ENCODE measurements at places on chromosomes 6 and 20.

- no peak for DNase-seq
Measured at GRCh38 chr6:137883400-137884148, 16.5 kb downstream of the TNFAIP3 start.

GRCh38 chr20:41406353-41406752 lies 39.7 kb upstream of the EMILIN3 start:
- no peak for DNase-seq

GRCh38 chr6:37007340-37008043 lies 2.0 kb downstream of the FGD2 start:
- no peak for DNase-seq

- DNase-seq: no peak
Measured at GRCh38 chr6:7000825-7001777, 106.7 kb upstream of the RREB1 start.

DNA sequence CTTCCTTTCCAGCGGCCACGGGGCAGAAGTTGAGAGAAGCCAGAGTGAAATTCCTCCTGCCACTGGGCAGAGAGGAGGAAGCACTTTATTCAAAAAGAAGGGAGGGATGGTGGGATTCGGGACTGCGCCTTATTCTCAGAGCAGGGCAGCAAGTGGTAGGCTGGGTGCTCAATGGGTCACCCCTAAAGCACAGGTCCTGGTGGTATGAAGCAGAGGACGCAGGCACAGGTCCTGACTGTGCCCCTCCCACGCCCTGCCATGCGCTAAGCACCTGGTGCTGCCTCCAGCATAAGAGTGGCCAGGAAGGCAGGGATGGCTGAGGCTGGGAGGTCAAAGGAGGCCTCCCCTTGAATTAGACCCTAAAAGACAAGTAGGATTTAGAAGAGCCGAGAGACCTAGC lies 4.9 kb upstream of the GRM4 start:
- no peak for DNase-seq

DNA sequence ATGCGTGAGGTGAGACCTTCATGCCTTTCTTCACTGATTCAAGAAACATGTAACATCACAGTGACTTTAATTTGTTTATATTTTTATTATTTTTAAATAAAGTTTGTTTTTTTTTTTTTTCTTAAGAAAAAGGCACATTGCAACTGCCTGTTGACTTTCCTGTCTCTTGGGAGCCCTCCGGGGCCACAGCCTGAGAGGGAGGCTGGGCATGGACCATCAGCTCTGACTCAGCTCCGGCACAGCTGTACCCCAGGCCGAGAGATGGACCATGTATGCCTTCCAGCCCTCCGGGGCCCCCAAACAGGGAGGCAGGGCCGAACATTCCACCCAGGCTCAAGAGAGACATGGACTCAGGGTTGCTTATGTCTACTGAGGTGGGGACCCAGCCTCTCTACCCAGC lies 99.9 kb downstream of the NFATC2 start:
- no peak for DNase-seq

DNA sequence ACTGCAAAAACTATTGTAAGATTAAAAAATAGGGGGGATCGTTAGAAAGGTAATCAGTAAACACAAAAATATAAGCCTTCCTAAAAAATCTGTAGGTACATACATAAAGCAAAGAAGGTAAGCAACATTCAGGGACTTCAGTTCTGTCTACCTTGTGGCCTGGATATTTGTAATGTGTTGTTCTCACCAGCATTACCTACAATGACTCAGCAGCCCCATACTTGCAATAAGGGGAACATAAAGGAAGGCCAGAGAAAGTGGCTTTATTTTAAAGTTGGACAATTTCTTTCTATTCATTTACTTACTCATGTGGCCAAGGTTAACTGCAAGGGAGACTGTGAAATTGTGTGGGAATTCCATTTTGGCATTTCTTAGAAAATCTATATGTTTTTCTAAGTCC lies 277.2 kb upstream of the PREP start:
- DNase-seq: no peak

GRCh38 chr6:127578900-127579299 lies 1.9 kb downstream of the C6orf58 start:
- no peak for DNase-seq

- DNase-seq: no peak
Measured at GRCh38 chr6:8558953-8559352, 123.6 kb upstream of the SLC35B3 start.

DNA sequence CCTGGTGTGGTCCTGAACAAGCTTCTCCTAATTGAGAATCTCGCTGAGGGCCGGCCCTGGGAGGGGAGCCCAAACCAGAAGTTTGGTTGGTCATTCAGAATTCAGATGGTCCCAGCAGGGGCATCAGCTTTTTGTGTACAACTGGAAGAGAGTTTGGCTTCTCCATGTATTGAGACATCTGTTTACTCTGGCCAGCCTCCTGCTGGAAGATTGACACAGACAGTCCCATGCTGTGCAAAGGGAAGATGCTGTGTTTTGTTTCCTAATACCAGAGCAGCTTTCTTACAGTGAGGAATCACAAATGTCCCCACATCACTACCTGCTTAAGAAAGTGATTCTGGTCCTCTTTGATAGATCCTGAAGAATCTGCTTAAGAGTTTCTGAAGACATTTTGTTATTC lies 97.8 kb downstream of the PLEKHG1 start:
- no peak for DNase-seq

DNA sequence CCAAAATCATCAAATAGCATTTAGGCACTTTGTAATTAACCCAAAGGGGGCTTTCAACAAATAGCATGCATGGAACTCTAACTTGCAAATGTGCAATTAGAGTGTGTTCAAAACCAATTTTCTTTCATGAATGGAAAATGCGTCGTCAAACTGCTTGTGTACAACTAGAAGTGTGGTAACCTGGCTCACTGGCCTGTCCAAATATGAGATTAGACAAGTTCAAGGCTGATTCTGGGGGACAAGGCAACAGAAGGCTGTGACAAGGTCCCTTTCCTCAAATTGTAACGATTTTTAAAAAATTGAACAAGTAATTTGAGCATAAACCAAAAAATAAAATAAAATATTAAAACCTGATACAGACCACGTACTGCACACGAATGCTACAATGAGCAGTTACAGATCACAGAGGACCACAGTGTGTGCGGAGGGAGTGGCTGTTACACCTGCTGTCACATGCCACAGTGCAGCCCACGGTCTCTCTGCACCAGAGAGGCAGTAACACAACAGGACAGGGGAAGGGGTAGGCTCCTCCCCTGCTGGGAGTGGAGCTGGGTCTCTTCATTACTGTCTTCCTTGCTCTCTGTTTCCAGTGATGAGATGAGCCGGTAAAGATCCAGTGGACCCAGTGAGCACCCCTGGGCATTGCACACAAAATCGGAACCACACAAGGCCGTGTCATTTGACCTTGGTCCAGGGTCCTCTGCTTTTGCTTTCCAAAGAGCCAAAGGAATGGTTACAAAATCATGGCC lies 252.2 kb upstream of the PDE10A start:
- no peak for DNase-seq

DNA sequence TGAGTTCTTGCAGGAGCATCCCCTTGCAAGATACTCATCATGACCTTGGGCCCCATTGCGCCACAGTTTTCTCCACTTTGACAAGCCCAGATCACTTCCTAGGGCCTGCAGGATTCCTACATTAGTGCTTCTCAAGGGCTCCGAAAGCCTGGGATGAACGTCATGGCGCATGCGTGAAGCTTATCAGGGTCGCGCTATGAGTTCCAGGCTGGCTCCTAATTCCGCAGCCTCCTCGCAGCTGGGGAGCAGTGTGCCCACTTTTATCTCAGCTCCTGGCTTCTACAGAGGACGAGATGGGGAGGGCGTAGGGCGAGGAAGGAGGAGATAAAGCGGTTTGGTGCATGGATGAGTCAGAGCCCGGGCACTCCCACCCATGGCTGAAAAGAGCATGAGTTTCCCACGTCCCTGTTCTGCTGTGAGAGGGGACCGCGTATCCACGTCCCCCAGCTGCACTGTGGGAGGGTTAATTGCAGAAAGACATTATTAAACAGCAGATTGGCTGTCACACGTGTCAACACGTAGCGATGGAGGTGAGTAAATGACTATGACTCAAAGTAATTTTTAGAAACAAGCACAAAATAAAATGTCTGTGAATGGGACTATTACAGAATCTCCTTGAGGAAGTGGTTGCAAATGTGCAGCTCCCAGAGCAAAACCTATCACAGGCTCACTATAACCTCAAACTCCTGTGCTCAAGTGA lies 72.9 kb upstream of the DSP start:
- DNase-seq: no peak

DNA sequence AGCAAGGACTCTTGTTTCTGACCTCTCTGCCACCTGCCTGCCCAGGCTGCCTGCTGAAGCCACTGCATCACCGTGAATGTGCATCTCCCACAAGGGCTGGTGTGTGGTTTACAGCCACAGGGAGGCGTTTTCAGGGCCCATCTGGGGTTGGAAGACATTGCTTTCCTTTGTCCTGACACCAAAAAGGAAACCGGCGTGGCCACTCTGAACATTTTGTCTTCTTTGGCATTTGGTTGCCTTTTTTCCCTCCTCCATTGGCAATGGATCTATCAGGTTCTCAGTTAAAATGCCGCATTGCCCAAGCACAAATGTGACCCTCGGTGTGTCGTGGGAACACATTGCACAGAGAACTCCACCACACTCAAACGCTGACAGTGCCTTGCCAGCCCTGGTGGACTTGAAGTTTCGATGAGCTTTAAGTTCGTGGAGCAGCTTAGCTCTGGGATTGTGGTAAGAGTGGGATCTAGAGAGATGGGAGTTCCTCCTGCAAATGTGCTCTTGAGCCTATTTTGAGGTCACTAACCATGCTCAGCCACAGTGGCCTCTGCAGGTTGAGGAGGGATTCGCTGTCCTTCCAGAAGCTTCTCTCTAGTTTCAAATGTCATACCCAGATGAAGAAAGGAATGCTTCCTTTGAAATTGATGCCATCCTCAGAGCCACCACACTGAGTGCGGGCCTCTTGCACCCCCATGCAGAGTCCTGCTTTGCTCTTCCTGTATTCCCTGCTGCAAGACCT lies 14.8 kb upstream of the PCK1 start:
- DNase-seq: no peak

DNA sequence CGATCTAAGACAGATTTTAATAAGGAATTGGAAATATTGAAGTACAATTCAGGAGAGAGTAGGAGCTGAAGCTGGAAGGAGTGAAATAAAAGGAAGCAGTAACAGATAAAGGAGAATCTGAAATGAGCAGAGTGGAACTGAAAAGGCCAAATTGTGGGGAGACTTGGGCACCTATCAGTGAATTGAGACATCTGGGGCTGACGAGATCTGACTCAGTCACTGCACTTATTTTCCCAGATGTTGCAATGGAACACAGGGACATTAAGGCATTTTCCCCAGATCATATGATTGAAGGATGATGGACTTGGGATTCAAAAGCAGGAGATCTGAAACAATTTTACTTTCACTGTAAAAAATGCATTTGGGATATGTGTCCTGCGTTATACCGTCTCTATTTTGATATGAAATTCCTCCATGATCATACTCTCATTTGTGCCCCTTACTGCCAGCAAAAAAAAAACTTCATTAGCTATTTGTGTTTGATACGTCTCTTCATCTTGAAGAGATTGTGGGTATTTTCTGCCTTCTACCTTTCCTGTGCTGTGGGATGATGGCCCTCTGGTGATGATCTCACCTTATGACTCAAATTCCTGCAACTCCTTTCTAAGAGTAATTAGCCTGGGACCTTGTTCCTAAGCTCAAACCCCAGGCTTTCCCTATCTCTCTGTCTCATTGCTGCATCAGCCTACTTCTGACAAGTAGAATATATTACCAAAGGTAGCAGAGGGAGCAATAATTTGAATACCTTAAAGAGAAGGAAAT lies 278.5 kb upstream of the MAN1A1 start:
- DNase-seq: no peak
